ENCODE measurements at places on chromosomes 7 and 10.

DNA sequence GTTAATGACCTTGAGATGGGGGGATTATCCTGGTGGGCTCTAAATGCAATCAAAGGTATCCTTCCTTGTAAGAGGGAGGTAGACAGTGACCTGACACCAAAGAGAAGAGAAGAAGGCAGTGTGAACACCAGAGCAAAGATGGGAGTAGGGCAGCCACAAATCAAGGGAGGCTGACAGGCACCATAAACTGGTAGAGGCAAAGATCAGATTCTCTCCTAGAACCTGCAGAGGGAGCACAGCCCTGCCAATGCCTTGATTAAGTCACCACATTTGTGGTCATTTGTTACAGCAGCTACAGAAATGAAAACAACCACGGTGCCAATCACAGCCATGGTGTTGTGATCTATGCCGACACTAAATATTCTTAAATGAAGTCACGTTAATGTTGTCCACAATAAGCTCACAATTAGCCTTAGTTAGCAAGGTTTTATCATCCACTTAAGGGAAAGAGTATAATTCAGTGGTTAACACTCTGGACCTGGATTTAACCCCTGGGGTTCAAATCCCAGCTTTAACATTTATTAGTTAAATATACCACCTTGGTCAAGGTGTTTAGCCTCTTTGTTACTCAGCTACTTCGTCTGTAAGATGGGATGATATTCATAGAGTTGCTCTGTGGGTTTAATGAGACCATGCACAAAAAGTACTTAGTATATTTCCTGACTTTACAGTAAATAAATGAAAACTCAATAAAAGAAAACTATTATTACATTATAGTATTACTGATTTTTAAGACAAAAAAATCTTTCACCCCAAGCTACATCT lies 70.8 kb downstream of the SGMS1 start:
- DNase-seq, result no peak

GRCh38 chr7:99373091-99374066 lies 1.2 kb upstream of the ARPC1B start:
- no peak for DNase-seq

DNA sequence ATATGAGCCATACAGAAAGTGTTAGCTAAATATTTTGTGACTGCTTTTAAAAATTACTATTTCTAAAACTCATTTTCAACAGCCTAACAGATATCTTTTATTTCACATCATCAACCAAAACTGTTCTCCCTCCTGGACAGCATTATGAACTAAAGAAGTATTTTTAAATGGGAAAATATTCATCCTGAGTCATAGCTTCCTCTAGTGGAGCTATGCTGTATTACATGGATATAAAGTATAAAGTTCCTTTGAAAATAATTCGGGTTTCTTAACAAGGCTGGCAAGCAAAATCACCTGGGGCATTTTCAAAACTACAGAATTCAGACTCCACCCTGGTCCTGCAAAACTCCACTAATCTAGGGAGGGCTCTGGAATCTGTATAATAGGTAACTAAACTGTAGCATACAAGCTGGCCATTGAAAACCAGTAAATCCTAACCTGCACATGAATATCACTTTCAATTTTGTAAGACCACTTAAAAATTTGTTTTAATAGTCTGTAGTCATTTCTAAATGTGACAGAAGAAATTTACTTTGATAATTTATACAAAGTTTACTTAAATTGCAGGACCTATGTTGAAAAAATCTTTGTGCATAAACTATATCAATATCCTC lies 53.5 kb downstream of the SCIN start:
- DNase-seq, result no peak

- no peak for DNase-seq
Observed at GRCh38 chr10:3350205-3350604, 177.6 kb upstream of the PITRM1 start.

- no peak for DNase-seq
Observed at GRCh38 chr7:7212612-7213011, 30.3 kb downstream of the C1GALT1 start.

GRCh38 chr10:38093816-38094157 lies 350 bp upstream of the ZNF37A start:
- no peak for DNase-seq

Measured in AG09319 (cell line).